Stomach (tissue), 19 donors: ENCODE measurements at places on chromosomes 7 and 10.
A peak's percentile ranks its signal among the peaks of the same experiment; 100 is the strongest.

- no peak overlapping the region for H3K4me3 ChIP-seq
- DNase-seq = no peak
- H3K4me1 ChIP-seq = no peaks in the 10 kb centered on the region
Observed at GRCh38 chr7:12162415-12163113, 48.5 kb upstream of the TMEM106B start.

GRCh38 chr7:157461573-157462418, 125.0 kb downstream of the DNAJB6 start:
- DNase-seq = peak; percentile 25
- H3K4me3 ChIP-seq = no peak overlapping the region
- H3K36me3 ChIP-seq = no peaks in the 10 kb centered on the region
- no peaks in the 10 kb centered on the region for H3K4me1 ChIP-seq

DNA sequence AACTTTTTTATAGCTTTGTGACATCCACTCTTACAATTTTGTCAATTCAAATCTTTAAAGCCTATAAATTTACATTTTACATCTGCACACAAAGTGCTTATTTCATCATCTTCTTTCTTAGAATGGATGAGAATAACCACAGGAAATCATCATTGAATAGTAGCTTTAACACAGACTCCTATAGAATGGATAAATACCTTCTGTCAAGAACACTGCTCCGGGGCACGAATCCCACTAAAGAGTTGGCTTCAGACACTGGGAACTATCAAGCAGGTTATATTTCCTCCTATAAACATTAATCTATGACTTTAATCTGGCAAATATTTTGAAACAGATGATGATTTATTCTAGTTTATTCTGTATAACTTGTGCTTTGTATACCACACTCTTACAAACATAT, 269.7 kb upstream of the TPK1 start:
- no peak overlapping the region for H3K27ac ChIP-seq
- no peak for DNase-seq
- no peaks in the 10 kb centered on the region for H3K4me1 ChIP-seq
- no peaks in the 10 kb centered on the region for H3K27me3 ChIP-seq
- H3K36me3 ChIP-seq = no peaks in the 10 kb centered on the region
- H3K4me3 ChIP-seq = no peak overlapping the region

GRCh38 chr7:132072873-132073272, 503.4 kb downstream of the PLXNA4 start:
- peaks cover 7% of the 10 kb centered on the region for H3K4me1 ChIP-seq
- H3K27ac ChIP-seq = no peak overlapping the region
- no peaks in the 10 kb centered on the region for H3K27me3 ChIP-seq
- no peak overlapping the region for H3K4me3 ChIP-seq
- no peaks in the 10 kb centered on the region for H3K36me3 ChIP-seq

DNA sequence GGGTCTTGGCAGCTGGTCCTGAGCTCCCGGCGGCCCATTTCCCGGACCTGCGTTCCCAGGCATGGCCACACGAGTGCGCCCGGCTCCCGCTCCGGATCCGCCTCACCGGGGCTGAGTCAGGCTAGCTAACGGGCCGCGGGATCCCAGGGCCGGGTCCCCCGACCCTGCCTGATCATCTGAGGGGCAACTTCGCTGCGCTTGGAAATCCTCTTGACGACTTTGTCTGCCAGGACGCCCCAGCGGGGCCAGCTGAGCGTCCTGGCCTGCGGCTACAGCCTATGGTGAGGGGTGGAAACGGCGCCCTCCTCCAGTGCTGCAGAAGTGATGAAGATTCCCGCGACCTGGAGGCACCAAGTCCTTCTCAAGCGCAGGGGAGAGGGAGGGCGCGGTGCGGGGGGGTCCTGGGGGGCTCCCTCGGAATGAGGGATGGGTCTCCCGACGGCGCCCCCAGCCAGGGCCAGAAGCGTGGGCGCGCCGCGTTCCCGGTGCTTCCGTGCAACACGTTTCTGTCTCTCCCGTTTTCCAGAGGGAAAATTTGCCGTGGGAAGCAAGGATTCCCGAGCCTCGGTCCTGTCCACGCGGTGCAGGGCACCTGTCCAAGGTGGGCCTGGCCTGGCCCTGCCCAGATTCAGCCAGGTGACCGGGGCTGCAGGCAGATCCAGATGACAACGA, 212.4 kb downstream of the CCSER2 start:
- no peaks in the 10 kb centered on the region for H3K27me3 ChIP-seq
- H3K27ac ChIP-seq = no peak overlapping the region
- peak; percentile 76 for DNase-seq
- peaks cover 13% of the 10 kb centered on the region for H3K4me1 ChIP-seq
- H3K36me3 ChIP-seq = no peaks in the 10 kb centered on the region
- H3K4me3 ChIP-seq = peak overlapping the region; percentile 54

- H3K4me3 ChIP-seq = peak overlapping the region; percentile 45
- H3K27me3 ChIP-seq = peaks cover 16% of the 10 kb centered on the region
- peaks cover 14% of the 10 kb centered on the region for H3K4me1 ChIP-seq
- no peaks in the 10 kb centered on the region for H3K36me3 ChIP-seq
Observed at GRCh38 chr7:44962483-44963251, 16.1 kb downstream of the MYO1G start.

DNA sequence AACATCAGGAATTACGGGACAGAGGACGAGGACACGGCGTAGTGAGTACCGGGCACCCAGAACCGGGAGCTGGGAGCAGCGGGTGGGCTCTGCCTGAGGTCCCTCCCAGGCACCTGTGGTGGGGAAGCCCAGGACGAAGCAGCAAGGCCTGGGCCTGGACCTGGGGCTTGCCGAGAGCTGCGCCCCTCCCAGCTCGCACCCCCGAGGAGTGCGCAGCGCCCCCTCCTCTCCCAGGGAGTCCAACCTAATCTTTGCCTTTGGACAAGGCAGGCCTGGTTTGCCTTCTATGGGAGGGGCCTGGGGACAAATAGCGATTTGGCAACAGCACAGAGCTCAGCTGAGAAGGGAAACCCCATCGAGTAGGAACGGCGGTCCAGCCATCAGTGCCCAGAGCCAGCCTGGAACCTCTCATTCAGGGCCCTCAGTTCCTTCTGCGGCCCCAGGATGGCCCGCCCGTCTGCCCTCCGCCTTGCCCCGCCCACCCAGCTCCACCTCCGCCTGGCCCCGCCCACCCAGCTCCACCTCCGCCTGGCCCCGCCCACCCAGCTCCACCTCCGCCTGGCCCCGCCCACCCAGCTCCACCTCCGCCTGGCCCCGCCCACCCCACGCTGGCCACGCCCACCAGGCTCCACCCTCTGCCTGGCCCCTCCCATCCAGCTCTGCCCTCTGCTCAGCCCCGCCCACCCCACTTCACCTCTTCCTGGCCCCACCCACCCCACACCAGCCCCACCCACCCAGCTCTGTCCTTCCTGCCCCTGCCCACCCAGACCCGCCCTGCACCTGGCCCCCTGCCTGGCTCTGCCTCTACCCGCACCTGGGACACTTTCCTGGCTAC, 32.5 kb upstream of the KNDC1 start:
- no peak for DNase-seq
- no peaks in the 10 kb centered on the region for H3K4me1 ChIP-seq
- H3K36me3 ChIP-seq = no peaks in the 10 kb centered on the region
- no peak overlapping the region for H3K4me3 ChIP-seq

GRCh38 chr10:11191678-11192077, 174.0 kb downstream of the CELF2 start:
- no peak for DNase-seq
- H3K36me3 ChIP-seq = peaks cover 6% of the 10 kb centered on the region
- H3K27ac ChIP-seq = no peak overlapping the region
- no peaks in the 10 kb centered on the region for H3K27me3 ChIP-seq
- peaks cover 12% of the 10 kb centered on the region for H3K4me1 ChIP-seq

- H3K4me3 ChIP-seq = peak overlapping the region; percentile 63
- peaks cover 51% of the 10 kb centered on the region for H3K27me3 ChIP-seq
- H3K4me1 ChIP-seq = peaks cover 44% of the 10 kb centered on the region
Observed at GRCh38 chr7:29193316-29194205, 1.0 kb upstream of the CHN2 start.

DNA sequence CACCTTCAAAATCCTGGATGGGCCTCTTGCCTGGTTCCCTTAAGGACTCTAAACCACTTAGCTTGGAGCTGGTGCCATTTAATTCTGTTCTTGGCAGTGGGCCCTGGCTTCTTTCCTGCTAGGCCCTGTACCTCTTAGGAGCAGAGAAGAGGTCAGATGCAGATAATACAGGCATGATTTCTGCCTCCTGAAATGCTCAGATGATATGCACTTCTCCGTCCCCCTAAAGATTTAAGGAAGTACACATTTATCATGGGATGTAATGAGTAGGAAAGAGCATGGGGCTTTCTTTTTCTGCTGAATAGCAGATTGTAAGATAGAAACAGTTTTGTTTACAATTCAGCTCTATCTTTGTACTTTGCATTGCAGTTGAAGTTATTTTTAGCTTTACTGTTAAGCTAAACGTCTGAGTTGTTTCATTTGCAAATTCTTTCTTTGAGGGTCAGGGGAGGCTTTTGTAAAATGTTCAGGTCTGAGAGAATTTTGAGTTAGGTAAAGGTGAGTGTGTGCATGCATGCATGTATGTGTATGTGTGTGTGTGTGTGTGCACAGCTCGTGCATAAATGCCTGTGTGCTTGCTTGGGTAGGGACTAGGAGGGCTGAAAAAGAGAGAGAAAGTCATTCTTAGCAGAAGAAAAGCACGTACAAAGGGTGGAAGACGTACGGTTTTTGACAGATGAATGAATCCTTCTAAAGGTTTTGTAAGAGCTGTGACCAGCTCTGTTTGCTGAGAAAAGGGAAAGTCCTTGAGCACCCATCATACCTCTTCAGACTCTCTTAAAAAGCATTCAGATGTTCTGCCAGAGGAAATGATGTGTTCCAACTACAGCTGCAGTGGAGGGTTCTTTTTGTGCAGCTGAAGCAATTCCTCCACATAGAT, 364.2 kb downstream of the AUTS2 start:
- H3K4me3 ChIP-seq = no peak overlapping the region
- no peaks in the 10 kb centered on the region for H3K36me3 ChIP-seq
- H3K27ac ChIP-seq = no peak overlapping the region
- peak; percentile 77 for DNase-seq
- H3K27me3 ChIP-seq = no peaks in the 10 kb centered on the region
- peaks cover 28% of the 10 kb centered on the region for H3K4me1 ChIP-seq

- peak; percentile 53 for DNase-seq
- H3K27ac ChIP-seq = peak overlapping the region; percentile 74
- H3K4me3 ChIP-seq = no peak overlapping the region
- no peaks in the 10 kb centered on the region for H3K27me3 ChIP-seq
- H3K4me1 ChIP-seq = peaks cover 33% of the 10 kb centered on the region
Observed at GRCh38 chr10:125009661-125010161, 67.8 kb downstream of the ZRANB1 start.

DNA sequence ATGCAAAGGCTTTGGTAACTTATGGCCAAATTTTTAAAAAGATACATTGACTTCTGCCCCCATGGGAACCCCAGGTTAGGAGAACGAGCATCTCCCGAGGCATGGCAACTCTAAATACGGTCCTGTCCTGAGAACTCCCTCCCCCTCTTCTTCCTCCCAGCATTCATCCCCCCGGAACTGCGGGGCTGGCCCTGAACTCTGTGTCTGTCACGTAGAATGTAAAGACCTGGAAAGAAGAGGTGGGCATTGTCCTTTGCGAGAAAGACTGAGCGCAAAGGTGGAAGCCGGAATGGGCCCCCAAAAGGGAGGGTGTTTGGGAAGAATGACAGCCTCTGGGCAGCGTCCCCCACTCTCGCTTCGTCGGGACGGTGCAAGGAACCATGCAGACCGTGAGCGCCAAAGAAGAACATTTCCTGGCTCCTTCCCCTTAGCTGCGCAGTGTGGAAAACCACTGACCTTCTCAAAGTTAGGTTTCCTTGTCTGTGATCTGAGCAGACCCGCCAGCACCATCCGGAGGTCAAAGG, 21.0 kb downstream of the SHH start:
- H3K27ac ChIP-seq = no peak overlapping the region
- DNase-seq = no peak
- H3K27me3 ChIP-seq = peaks cover 11% of the 10 kb centered on the region
- no peaks in the 10 kb centered on the region for H3K36me3 ChIP-seq
- H3K4me1 ChIP-seq = peaks cover 12% of the 10 kb centered on the region
- H3K4me3 ChIP-seq = no peak overlapping the region

- DNase-seq = no peak
- H3K36me3 ChIP-seq = no peaks in the 10 kb centered on the region
- H3K27me3 ChIP-seq = no peaks in the 10 kb centered on the region
- H3K4me3 ChIP-seq = no peak overlapping the region
- peaks cover 2% of the 10 kb centered on the region for H3K4me1 ChIP-seq
Observed at GRCh38 chr10:43355749-43356371, 15.6 kb upstream of the FXYD4 start.

GRCh38 chr7:93856323-93856722, 34.2 kb downstream of the TFPI2 start:
- no peaks in the 10 kb centered on the region for H3K27me3 ChIP-seq
- no peak overlapping the region for H3K27ac ChIP-seq
- no peak overlapping the region for H3K4me3 ChIP-seq
- no peaks in the 10 kb centered on the region for H3K36me3 ChIP-seq

- H3K27me3 ChIP-seq = no peaks in the 10 kb centered on the region
- no peak for DNase-seq
- H3K27ac ChIP-seq = no peak overlapping the region
- peaks cover 9% of the 10 kb centered on the region for H3K4me1 ChIP-seq
- no peak overlapping the region for H3K4me3 ChIP-seq
Observed at GRCh38 chr10:29313071-29313470, 24.2 kb downstream of the LYZL1 start.

GRCh38 chr10:130193493-130194193, 57.5 kb downstream of the GLRX3 start:
- H3K27ac ChIP-seq = no peak overlapping the region
- peaks cover 14% of the 10 kb centered on the region for H3K4me1 ChIP-seq
- H3K27me3 ChIP-seq = no peaks in the 10 kb centered on the region
- no peaks in the 10 kb centered on the region for H3K36me3 ChIP-seq
- no peak for DNase-seq
- no peak overlapping the region for H3K4me3 ChIP-seq

GRCh38 chr7:30744075-30744417, 7.9 kb upstream of the INMT start:
- H3K36me3 ChIP-seq = no peaks in the 10 kb centered on the region
- DNase-seq = no peak
- H3K27me3 ChIP-seq = no peaks in the 10 kb centered on the region
- H3K4me3 ChIP-seq = no peak overlapping the region

GRCh38 chr7:123209786-123210185, 10.0 kb upstream of the SLC13A1 start:
- H3K27ac ChIP-seq = no peak overlapping the region
- H3K27me3 ChIP-seq = no peaks in the 10 kb centered on the region
- H3K36me3 ChIP-seq = no peaks in the 10 kb centered on the region
- peak; percentile 78 for DNase-seq

GRCh38 chr7:94422827-94423460, 28.2 kb downstream of the COL1A2 start:
- H3K27ac ChIP-seq = no peak overlapping the region
- no peak for DNase-seq
- peaks cover 97% of the 10 kb centered on the region for H3K36me3 ChIP-seq
- H3K27me3 ChIP-seq = no peaks in the 10 kb centered on the region
- H3K4me3 ChIP-seq = no peak overlapping the region
- no peaks in the 10 kb centered on the region for H3K4me1 ChIP-seq

DNA sequence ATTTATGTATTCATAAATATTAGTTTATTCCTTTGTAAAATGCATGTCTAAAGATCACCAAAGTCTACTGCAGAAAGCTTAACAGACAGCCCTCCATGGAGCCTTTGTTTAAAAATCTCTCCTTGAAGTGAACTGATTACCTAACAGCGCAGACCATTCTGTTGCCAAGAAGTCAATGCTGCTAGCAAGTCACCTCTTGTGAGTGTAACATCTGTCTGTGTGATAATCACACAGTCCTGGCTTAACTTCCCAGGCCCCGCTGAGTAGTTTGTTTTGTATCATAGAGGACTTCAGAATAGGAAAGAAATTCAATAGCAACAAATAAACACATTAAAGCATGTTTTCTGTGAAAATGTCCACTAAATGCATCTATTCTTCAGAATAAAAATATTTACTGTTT, 435.3 kb upstream of the IGFBP3 start:
- H3K36me3 ChIP-seq = no peaks in the 10 kb centered on the region
- no peak overlapping the region for H3K27ac ChIP-seq
- H3K4me1 ChIP-seq = no peaks in the 10 kb centered on the region
- no peaks in the 10 kb centered on the region for H3K27me3 ChIP-seq
